ENCODE measurements at places on chromosomes 11 and 22.

DNA sequence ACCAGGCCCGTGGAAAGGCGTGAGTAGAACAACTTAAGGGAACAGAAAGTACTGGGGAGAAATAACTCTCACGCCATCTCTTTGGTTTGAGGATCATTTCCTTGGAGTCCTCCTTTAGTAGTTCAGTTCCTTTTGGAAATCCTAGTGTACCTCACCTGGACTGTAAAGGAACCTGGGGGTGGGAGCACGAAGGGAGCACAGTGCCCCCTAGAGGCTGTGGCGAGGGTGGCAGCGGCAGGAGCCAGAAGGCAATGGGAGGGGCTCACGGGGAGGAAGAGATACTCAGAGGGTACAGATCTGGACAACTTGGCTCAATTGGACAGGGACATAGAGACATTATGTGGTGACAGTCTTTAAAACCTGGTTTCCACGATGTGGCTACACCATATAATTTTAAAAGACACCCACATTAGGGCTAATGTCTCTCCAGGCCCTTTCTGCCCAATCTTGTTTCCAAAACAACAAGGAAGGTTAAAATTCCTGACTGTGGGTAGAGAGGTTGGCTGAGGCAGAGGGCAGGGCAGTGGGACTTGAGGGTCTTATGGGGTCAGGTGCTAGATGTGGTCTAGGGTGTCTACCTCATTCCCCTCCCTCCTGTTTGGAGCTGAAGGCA lies 87.0 kb downstream of the CSNK2A3 start:
- DNase-seq, result peak; percentile 54

DNA sequence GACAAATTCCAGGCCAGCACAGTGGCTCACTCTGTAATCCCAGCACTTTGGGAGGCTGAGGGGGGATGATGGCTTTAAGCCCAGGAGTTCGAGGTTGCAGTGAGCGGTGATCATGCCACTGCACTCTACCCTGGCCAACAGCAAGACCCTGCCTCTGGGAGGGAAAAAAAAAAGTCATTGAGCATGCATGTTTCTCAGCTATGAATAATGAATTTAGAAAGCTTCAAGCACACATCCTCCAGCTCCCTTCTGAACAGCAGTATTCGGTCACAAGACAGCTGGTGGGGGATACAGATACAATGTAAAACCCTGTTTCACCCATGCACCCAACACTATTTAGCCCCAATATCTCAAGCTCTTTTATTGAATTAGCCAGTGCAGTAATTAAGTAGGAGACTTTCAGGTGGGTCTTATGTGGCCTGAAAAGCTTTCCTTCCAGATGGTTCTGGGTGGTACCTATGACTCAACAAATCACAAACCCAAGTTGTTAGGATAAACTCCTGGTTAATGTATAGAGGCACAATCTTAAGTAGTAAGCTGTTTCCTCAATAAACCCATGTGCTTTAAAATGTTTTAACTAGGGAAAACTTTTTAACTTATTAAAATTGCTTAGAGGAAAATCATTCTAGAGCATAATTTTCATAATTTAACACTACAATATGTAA lies 13.4 kb downstream of the PRDM10 start:
- no peak for DNase-seq

- peak; percentile 46 for DNase-seq
Observed at GRCh38 chr11:59173964-59174663, 2.2 kb downstream of the DTX4 start.

DNA sequence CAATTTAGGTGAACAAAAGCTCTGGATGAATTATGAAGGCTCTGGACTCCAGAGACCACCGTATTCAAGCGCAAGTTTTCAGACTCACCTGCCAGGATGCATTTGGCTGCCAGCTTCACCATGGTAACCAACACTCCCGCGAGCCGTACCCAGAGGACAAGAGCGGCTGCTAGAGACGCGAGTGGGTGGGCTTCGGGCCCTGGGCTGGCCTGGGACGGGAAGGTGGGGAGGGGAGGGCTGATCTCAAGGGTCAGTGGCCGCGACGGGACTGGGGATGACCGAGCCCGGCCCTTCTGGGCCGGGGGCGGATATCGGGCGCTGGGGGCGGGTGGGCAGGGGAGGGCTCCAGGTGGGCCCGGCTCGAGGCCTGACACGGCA lies 344 bp downstream of the IFT27 start:
- peak; percentile 19 for DNase-seq
